ENCODE measurements at places on chromosomes 16 and 17.
A peak's percentile ranks its signal among the peaks of the same experiment; 100 is the strongest.

DNA sequence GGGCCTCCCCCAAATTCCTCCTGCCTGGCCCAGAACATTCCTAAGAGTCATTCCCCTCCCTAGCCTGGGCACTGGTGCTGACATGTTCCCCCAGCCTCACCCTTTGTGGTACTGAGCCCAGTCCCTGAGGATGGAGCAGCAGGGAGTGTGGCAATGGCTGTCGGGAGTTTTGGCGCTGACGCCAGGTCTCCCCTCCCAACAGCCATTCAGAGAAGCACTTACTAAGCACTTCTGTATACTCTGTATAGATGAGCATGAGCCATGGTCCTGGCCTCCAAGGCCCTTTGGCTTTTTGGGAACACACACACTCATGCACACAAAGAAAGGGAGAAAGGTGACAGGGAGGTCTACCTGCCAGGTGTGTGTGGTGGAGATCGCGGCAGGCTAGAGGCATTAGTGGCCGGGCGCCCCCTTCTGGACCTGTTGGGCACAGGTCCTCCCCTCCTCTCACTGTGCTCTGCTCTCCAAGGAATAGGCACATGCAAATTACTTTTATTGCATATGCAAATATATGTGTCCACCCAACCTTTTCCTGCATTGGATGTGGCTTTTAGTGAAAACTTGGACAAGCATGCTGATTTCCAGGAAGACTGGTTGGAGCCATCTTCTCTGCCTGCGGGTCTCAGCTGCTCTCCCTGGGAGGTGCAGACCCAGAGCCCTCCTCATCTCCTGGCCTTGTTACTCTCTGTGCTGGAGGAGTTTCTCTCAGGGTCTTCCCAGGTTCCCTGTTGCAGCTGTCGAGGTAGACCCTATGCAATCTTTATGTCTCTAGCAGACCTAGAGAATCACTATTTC lies 17.4 kb upstream of the C17orf107 start:
- peak; percentile 35 for DNase-seq

GRCh38 chr17:45824901-45825492 lies 19.7 kb upstream of the SPPL2C start:
- no peak for DNase-seq

GRCh38 chr16:86217891-86218270 lies 292.4 kb upstream of the FOXF1 start:
- DNase-seq, result no peak

DNA sequence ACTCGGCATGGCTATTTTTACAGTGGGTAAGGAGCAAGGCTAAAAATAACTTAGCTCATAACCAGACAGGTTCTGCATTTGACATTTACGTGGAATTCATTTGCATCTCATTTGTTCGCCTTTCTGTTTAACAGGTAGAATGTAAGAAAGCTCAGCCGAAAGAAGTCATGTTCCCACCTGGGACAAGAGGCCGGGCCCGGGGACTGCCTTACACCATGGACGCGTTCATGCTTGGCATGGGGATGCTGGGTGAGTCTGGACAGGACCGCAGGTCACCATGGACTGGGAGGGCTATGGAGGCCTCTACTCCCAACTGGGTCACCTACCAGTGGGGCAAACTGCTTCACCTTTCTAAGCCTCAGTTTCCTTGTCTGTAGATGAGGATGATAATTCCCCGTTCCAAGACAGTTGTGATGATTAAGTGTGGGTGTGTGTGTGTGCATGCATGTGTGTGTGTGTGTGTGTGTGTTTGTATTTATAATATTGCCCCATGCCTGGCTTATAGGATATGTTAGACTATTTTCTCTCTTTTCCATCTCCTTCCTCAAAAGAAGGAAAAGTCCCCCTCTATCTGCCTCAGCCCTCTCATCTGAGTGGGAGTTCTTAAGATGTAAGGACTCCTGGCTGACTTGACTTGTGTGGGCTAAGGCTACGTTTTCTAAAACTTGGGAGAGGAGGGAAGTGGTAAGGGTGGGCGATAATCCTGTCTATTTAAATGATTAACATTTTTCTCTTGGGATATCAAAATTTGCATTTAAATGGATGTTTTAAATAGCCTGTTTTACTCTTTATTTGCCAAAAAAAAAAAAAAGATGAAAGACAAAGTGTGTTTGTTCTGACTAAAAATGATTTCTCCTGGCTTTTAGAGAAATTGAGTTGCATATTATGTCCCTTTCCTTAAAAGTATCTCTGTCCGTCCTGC lies 129.0 kb downstream of the CCDC182 start:
- DNase-seq, result no peak

DNA sequence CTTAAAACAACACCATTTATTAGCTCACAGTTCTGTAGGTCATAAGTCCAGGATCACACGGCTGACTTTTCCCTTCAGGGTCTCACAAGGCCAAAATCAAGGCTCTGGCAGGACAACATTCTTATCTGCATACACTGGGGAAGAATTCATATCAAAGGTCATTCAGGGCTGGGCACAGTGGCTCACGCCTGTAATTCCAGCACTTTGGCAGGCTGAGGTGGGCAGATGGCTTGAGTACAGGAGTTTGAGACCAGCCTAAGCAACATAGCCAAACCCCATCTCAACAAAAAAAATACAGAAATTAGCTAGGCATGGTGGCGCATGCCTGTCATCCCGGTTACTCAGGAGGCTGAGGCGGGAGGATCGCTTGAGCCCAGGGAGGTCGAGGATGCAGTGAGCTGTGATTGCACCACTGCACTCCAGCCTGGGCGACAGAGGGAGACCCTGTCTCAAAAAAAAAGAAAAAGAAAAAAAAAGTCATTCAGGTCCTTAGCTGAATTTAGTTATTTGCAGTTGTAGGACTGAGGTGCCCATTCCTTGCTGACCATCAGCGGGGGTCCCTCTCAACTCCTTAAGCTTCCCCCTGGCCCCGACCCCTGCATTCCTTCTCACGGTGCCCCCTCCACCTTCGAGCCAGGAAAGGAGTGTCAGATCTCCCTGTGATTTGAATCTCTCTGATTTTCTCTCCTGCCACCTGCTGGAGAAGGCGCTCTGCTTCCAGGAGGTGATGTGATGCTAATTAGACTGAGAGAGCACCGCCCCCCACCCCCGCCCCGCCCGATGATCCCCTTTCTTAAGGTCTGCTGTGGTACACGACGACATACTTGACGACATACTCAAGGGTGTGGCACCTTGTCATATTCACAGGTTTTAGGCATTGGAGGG lies 91.8 kb upstream of the CLEC18A start:
- DNase-seq, result no peak

Measured in effector CD8-positive, alpha-beta T cell (primary cell).